Stimulated activated CD4-positive, alpha-beta T cell treated with anti-CD3 and anti-CD28 coated beads, Interleukin-12 subunit alpha, Interleukin-12 subunit beta, amount 100 ng/mL, for 24 hours (primary cell): ENCODE measurements at places on chromosomes 11 and 22.

DNA sequence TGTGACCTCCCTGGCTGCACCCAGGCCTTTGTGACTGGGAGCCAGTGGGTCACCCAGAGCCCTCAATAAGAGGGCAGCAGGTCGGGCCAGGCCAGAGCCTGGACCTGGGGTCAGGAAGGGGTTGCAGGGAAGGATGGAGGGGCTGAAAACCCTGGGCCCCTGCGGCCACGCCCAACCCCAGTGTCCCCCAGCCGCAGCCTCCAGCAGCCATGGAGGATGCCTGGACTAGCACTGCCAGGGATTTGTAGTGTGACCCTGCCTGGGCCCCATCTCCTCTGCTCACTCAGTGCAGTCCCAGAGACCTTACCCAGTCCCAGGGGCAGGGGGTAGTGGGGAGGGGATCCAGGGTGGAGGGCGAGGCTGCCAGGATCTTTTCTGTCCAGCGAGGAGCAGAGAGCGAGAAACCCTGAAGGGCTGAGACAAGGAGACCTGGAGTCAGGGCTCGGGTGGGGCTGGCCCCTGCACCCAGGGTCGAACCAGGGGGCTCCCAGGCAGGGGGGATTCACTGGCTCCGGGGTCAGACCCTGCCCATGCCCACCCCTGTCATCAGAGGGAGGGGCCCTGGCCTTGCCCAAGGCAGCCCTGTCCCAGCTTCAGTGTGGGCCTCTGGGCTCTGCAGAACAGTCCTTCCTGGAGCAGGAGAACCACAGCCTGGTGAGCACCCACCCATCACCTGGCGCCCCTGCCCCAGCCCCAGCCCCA lies 187.5 kb downstream of the IGLL1 start:
- DNase-seq = no peak

DNA sequence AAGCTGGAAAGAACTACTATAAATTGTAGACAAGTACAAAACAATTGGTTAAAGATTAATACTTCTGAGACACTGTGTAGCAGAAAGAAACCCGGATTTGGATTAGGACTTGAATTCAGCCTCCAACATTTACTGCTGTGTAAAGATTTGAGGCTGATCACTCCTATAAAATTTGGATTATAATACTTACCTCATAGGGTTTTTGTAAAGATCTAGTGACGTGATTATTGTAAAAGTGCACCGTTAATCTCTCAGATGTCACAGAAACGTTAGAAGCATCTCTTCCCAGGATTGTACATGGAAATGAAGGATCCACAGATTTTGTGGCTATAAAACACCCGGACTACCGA lies 323 bp upstream of the HIKESHI start:
- no peak for DNase-seq

DNA sequence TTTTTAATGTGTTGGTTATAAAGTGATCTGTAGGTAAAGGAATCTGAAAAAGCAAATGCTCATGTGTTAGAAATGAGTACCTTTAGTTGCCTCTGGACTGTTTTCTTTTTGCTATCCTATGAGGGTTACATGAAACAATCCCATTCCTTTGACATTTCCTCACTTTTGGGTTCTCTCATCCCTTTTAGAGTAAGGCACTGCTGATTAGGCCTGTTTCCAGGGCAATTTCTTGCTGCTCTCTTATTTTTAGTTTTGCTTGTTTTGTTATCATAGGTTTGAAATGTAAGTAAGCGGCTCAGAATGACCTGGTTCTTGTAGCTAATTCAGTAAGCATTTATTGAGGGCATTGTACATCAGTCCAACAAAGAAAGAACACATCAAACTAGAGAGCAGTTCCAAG lies 138.9 kb downstream of the DDX10 start:
- no peak for DNase-seq

DNA sequence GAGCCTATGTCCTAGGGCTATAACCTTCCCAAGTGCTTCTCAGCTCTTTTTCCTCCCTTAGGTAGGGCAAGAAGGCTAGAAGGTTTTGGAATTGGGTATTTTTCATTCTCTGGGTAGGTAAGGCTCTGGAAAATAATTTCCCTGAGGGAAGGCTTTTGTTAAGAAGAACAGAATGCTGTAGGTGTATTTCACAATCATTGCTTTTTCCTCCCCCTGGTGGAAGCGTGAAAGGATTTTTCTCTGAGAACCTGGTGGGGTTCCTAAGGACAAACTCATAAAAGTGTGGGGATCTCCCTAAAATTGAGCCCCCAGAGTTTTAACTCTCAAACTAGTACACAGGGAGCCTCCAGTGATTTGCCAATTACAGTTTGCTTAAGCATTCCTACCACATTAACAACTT lies 41.1 kb upstream of the NARS2 start:
- no peak for DNase-seq

GRCh38 chr11:107808521-107808920 lies 50.1 kb downstream of the SLC35F2 start:
- DNase-seq = no peak

DNA sequence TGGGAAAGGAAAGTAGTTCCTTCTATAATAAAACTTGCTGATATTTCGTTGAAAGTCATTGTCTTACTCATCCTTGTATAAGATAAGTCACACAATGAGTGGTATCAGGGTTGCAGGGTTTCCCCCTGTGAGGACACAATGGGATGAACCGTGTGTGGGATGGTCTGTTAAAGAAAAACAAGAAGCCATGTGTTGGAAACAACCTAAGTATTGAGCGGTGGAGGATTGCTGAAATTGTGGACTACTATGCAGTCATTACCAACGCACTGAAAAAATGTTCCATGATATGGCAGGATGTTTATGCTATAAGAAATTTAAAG lies 28.6 kb downstream of the PTPRJ start:
- peak; percentile 61 for DNase-seq
